CD4-positive, alpha-beta T cell (primary cell): ENCODE measurements at places on chromosomes 2 and 18.

DNA sequence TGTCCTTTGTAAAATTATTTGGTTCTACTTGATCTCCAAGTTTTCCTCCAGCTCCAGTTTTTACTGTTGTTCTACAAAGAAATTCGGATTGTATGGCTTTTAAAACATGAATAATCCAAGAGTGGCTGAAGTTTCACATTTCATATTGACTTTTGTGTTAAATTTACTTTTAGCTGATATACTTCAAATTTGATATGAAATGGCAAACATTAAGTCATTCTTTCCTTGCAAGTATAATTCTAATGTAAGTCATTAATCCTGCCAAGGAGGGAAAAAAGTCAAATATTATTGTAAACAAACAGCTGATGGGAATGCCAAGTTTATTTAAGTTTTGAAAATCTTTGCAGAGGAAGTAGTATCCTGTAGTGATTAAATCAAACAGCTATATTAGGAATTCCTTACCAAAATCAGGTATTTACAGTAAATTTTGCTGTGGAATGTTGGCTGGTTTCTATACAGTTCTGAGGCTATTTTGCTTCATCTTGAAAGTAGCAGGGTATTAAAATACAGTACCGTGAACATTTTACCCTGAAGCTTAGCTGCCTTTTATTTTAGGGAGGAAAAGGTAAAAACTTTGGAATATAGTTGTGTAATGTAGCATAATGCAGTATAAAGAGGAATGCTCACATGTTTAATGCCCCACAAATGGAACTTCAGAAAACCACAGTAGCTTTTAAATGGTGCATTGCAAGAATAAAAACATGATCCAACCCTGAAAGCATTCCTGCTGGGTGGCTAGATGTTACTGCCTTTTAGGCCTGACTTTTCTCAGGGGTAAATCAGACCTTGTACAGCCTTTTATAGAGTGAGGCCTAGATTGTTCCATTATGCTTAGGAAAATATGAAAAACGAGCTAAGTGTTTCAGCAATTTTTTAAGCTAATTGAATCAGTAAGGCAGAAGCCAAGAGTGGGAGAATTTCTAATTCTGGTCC lies 62.7 kb upstream of the NT5C1B start:
- H3K27me3 ChIP-seq: no peaks in the 10 kb centered on the region
- H3K27ac ChIP-seq: no peak overlapping the region
- H3K4me3 ChIP-seq: no peak overlapping the region

DNA sequence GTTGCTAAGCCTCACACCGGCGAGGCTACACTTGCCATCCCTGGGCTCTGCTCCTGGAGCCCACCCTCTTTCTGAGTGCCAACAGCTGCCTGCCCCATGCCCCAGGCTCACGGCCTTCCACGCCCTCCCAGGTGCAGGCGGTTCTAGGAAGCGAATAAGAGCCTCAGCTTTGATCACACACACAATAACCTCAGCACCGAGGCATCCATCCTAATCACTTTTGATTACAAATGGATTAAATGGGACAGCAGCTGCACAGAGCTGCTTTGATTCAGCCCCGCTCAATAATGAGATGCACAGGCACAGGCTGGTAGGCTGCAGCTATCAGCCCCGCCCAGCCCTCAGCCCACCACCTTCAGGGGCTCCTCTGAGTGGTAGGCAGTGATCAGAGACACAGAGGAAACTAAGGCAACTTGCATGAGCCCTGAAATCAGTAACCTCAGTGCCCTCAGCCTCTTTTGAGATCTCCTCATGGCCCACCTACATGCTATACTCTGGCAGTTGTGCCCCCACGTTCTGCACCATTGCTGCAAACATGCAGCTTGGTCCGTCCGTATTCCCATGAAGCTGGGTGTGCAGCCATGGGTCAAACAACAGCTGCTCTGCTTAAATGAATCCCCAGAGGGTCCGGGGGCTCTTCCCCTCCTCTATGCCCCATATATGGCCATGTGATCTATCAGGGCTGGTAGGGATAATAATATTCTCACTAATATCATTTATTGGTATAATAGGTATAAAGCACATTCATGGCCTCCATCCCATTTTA lies 171.4 kb downstream of the SETBP1 start:
- H3K4me3 ChIP-seq: no peak overlapping the region
- H3K27ac ChIP-seq: no peak overlapping the region
- H3K27me3 ChIP-seq: no peaks in the 10 kb centered on the region
- no peaks in the 10 kb centered on the region for H3K4me1 ChIP-seq

DNA sequence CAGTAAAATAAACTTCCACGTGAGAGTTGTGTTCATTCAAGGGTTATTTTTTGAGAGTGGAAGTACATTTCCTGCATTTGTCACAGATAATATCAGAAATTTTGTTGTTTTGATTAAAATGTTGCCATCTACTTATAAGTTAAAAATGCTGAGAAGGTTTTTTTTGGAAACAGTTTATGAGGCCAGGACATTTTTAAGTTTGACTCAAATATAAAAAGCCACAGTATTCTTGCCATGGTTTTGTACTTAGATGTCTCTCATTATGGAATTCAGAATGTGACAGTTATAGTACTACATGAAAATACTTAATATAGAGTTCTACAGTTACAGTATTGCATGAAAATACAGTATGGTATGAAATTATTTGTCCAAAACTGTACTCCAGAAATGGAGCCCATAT lies 44.1 kb downstream of the PDK1 start:
- no peak overlapping the region for H3K4me3 ChIP-seq
- DNase-seq: no peak
- no peak overlapping the region for H3K27ac ChIP-seq
- H3K36me3 ChIP-seq: peaks cover 67% of the 10 kb centered on the region

- H3K4me1 ChIP-seq: no peaks in the 10 kb centered on the region
- H3K36me3 ChIP-seq: no peaks in the 10 kb centered on the region
- no peak overlapping the region for H3K4me3 ChIP-seq
- DNase-seq: no peak
- no peaks in the 10 kb centered on the region for H3K27me3 ChIP-seq
- no peak overlapping the region for H3K27ac ChIP-seq
Measured at GRCh38 chr2:5974477-5974876, 282.3 kb downstream of the SOX11 start.
